ENCODE measurements at places on chromosomes 7 and 10.

- peak; percentile 87 for DNase-seq
- no peak overlapping the region for H3K4me3 ChIP-seq
- peaks cover 6% of the 10 kb centered on the region for H3K4me1 ChIP-seq
- no peaks in the 10 kb centered on the region for H3K27me3 ChIP-seq
- no peak overlapping the region for H3K27ac ChIP-seq
Measured at GRCh38 chr7:34038816-34039470, 133.6 kb downstream of the BMPER start.

- H3K4me1 ChIP-seq: peaks cover 5% of the 10 kb centered on the region
- H3K27ac ChIP-seq: no peak overlapping the region
- no peak overlapping the region for H3K4me3 ChIP-seq
Measured at GRCh38 chr7:132377015-132377414, 199.3 kb downstream of the PLXNA4 start.

- DNase-seq: no peak
- no peaks in the 10 kb centered on the region for H3K4me1 ChIP-seq
- H3K4me3 ChIP-seq: no peak overlapping the region
- H3K27me3 ChIP-seq: no peaks in the 10 kb centered on the region
Measured at GRCh38 chr10:32182476-32182875, 126.3 kb upstream of the KIF5B start.

GRCh38 chr10:36385693-36386092 lies 739.7 kb upstream of the ANKRD30A start:
- no peak for DNase-seq
- no peaks in the 10 kb centered on the region for H3K4me1 ChIP-seq
- no peak overlapping the region for H3K4me3 ChIP-seq
- H3K27ac ChIP-seq: no peak overlapping the region
- H3K27me3 ChIP-seq: no peaks in the 10 kb centered on the region
- H3K36me3 ChIP-seq: no peaks in the 10 kb centered on the region

GRCh38 chr10:34666008-34666704 lies 148.9 kb downstream of the PARD3 start:
- H3K27ac ChIP-seq: peak overlapping the region; percentile 40
- no peaks in the 10 kb centered on the region for H3K36me3 ChIP-seq
- no peaks in the 10 kb centered on the region for H3K4me1 ChIP-seq
- DNase-seq: peak; percentile 91
- H3K27me3 ChIP-seq: no peaks in the 10 kb centered on the region
